ENCODE measurements at places on chromosomes 2 and 18.

DNA sequence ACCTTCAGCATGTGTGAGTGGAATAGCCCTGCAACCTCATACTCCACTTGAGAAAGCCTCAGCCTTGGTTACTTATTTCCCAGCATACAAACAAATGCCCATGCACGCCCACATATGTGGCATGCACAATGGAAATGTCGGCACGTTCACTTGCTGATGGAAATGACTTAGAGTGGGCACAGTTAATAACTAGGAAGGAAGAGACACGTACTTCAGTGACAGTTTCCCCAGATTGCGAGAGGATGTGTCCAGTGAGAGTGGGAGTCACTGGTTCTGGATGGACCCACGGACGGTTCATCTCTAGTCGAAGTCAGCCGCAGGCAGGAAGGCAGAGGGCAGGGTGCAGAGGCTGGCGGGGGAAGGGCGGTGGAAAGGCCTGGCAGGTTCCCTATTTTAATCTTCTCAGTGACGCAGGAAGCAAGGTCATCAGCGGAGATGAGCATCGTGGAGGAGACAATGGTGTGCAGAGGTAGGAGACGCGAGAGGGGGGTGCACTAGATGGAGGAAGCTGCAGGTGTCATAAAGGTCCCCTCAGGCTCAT lies 350.7 kb upstream of the MYT1L start:
- no peak for DNase-seq

GRCh38 chr2:99187011-99187410 lies 6.0 kb downstream of the MRPL30 start:
- DNase-seq: no peak

DNA sequence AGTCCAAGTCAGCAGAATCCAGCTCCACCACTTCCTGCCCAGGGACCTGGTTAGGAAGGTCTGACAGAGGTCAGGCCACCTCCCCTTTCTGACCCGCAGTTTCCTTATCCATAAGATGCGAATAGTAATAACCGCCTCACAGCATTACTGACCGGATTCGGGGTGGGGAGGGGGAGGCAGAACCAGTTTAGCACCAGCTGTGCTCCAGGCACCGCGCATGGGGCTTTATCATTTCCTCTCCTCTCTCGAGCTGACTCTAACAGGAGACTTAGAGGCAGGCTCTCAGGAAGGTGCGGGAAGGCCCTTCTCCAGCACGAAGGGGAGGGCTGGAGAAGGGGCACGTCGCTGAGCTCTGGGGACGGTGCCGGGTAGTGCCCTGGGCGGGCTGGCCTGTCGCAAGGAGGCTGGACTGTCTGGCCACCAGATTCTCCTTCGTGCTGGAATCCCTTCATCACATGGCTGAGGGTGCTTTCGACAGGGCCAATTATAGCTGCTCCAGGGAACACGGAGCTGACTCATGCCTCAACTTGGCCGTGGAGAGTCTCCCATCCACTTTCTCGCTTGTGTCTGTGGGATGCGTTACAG lies 5.7 kb downstream of the EHD3 start:
- DNase-seq: no peak

DNA sequence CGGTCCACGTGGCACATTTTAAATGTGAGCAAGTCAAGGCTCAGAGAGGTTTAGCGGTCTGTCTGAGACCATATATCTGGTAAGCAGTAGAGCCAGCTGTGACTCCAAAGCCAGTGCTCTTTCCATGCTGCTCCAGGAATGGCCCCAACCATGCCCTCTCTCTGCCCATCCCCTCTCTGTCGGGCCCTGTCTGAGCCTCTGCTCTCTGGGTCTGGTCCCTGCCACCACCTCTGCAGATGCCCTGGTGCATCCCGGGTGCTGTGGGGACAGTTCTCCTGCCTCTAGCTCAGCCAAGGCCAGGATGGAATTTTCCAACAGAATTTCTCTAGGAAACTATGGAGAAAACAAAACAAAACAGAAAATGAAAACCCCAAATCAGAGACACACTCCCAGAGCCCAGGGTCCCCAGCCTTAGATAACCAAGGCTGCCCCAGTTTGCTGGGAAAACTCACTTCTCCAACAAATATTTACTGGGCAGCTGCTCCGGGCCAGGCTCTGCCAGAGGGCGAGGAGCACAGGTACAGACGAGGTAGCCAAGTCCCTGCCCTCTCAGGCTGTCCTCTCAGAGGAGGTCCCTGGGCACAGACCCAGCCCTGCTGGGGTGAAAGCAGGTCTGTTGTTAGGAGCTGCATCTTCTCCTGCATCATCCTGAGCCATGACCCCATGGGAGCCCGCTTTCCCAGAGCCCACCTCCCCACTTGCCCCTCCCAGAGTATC lies 9.2 kb downstream of the ADRA2B start:
- DNase-seq: no peak

GRCh38 chr2:130726614-130727180 lies 2.2 kb upstream of the GPR148 start:
- DNase-seq: no peak

- DNase-seq: no peak
Measured at GRCh38 chr18:76530846-76531245, 35.8 kb upstream of the ZNF516 start.

All from HuH-7.5 (cell line).